ENCODE measurements at places on chromosomes 1 and 21.

DNA sequence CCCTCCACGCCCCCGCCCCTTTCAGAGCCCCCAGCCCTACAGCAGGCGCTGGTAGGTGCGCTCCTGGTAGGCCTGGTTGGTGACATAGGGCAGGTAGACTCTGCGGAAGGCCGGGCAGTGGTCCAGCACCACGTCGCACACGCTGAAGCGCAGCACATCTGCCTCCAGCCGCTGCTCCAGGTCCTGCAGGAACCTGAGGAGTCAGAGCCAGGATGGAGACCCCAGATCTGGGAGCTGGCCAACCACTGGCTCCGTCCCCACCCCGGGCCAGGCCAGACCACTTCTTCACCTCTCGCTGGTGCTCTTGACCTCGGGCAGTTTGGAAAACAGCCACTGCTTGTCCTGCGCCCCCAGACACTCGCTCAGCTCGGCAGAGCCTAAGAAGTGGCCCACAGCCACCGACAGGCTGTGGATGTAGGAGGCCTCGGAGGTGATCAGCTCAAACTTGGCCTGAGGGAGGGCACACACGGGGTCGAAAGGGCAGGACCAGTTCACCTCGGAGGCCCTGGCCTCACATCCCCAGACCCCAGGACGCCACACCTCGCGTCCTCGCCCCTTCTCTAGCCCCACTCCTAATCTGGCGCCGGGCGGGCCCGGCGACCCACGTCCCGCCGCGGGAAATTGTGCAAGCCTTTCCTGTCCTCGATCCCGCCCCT is 6.4 kb downstream of the ARHGEF19 start:
- DNase-seq: no peak

DNA sequence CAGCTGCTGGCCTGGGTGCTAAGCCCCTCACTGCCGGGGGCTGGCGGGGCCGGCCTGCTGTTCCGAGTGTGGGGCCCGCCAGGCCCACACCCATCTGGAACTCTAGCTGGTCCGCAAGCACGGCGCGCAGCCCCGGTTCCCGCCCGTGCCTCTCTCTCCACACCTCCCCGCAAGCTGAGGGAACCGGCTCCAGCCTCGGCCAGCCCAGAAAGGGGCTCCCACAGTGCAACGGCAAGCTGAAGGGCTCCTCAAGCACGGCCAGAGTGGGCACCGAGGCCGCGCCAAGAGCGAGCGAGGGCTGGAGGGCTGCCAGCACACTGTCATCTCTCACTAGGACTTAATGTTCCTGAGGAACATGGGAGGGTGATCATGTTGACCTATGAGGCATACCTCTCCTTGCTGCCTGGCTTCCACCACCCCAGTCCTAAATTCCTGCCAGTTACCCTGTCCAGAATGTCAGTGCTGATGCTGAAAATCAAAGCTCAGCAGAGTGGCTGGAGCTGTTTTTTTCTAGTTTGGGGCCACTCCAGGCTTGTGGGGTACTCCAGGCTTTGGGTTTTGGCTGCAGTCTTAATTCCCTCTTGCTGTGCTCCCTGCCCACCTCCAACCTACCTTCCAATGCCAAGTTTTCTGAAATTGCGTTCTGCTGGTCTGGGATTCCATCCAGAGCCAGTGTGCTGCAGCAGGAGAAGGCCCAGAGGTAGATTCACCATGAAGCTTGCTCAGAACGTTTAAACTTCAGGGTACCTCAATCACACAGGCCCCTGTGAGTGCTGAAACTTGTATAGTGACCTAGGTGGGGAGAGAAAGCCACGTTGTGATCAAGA is 44.2 kb upstream of the LPGAT1 start:
- DNase-seq: no peak

- no peak for DNase-seq
Measured at GRCh38 chr1:244645890-244646289, 7.0 kb upstream of the DESI2 start.

DNA sequence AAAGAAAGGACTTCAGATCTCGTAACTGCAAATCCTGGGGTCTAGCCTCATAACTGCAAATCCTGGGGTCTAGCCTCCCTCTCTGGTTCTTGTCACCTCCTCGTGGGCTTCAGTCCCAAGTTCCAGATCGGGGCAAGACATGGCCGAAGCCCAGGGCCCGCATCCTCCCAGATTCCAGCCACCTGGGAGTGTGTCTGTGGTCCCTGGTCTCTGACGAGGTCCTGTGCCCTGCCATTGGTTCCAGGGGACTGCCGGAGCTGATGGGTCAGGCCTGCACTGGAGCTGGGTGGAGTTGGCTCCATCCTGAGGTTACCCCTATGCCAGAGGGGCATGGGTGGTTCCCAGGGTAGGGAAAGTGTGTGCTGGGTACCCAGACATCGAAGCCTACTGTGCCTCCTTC is 17.7 kb upstream of the C1orf174 start:
- DNase-seq: no peak

DNA sequence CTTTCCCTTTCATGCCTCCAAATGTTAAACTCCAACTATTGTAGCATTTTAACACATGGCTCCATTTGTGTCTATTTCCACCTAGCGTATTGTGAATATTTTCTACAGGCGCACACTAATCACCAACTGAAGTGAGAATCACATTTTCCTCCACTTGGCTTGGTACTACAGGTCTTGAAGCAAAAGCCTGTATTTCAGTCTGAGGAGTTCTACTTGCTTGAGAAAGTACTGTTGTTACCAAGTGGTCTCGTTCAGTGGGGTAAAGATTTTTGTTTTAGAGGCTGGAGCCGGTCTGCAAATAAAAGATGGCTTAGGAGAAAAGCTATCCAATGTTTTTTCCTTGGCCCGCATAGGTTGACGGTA is 550 bp upstream of the PTBP2 start:
- DNase-seq: no peak

GRCh38 chr1:11907275-11908094 is 18.7 kb downstream of the KIAA2013 start:
- peak; percentile 59 for DNase-seq

- no peak for DNase-seq
Measured at GRCh38 chr1:35186239-35186638, 6.7 kb downstream of the SFPQ start.

DNA sequence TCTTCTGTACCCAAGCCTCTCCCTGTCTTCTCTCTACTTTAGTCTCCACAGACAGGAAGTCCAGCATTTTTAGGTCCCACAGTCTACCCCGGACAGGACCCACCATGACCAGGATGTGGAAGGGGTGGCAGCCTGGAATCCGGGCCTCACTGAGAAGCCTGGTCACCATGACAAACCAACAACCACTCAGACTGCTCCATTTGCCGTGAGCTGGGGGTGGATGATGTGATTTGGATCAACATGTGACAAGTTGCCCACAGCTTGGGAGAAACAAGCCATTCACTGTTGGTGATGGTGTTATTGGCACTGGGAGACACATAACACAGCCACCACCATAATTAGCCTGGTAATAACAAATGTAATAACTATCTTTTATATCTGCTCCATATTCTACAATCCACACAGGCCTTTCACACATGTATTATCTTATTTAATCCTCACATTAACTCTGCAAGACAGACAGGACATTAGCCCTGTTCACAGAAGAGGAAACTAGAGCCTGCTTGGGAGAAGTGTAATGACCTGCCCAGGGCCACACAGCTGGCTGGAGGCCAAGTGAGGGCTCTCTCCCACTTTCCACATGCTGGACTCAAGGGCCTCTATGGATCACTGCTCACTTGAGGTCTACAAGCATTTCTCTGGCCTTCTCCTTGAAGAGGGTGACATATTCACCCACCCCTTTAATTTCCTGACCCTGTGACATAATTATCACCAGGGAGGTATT is 22.9 kb downstream of the MEF2D start:
- DNase-seq: no peak

- no peak for DNase-seq
Measured at GRCh38 chr1:246761396-246761795, 37.2 kb downstream of the SCCPDH start.

DNA sequence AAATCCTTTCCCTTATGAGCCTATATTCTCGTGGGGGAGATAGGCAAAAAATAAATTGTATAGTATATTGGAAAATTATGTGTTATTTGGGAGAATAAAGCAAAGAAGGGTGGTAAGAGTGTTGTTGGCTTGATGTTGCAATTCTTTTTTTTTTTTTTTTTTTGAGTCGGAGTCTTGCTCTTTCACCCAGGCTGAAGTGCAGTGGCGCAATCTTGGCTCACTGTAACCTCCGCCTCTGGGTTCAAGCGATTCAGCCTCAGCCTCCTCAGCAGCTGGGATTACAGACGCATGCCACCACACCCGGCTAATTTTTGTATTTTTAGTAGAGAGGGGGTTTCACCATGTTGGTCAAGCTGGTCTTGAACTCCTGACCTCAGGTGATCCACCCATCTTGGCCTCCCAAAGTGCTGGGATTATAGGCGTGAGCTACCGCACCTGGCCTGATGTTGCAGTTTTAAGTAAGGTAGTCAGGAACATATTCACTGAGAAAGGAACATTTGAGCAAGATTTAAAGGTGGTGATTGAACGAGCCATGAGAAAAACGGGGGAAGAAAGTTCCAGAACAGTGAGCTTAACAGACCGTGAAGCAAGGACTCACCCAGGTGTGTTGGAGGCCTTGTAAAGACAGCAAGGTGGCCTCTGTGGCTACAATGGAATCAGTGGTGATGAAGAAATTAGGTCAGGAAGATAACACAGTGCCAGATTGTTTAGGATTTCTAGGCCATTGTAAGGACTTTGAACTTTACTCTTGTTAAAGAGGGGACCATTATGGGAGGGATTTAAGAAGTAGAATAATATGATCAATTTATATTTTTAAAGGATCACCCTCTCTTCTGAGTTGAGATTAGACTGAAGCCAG is 45.8 kb downstream of the RPRD2 start:
- DNase-seq: no peak

- DNase-seq: no peak
Measured at GRCh38 chr1:192905049-192905448, 96.2 kb downstream of the RGS2 start.

GRCh38 chr1:165481820-165482532 is 37.0 kb upstream of the RXRG start:
- DNase-seq: no peak

GRCh38 chr1:153465811-153466636 is 5.6 kb upstream of the S100A7 start:
- peak; percentile 61 for DNase-seq

DNA sequence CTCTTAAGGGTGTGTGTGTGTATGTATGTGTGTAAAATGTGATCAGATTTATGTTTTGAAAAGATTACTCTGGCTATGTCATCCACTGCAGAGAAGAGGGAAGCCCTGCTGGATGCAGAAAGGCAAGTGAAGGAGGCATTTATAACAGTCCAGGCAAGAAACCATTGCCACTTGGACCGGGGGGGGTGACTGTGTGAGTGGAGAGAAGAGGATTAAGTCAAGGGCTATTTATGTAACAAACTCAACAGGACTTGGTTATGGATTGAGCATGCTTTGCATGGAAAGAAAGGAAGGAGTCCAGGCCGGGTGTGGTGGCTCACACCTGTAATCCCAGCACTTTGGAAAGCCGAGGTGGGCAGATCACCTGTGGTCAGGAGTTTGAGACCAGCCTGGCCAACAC is 143.0 kb downstream of the URB2 start:
- no peak for DNase-seq

- no peak for DNase-seq
Measured at GRCh38 chr1:146019231-146020057, 2.1 kb downstream of the HJV start.

All from T47D (cell line).